Activated CD8-positive, alpha-beta memory T cell treated with anti-CD3 and anti-CD28 coated beads for 4 hours (primary cell): ENCODE measurements at places on chromosomes 12 and 14.
A peak's percentile ranks its signal among the peaks of the same experiment; 100 is the strongest.

GRCh38 chr12:88325076-88325815, 183.1 kb downstream of the TMTC3 start:
- no peak for DNase-seq

GRCh38 chr12:101430456-101430855, 22.9 kb upstream of the ARL1 start:
- DNase-seq = no peak

DNA sequence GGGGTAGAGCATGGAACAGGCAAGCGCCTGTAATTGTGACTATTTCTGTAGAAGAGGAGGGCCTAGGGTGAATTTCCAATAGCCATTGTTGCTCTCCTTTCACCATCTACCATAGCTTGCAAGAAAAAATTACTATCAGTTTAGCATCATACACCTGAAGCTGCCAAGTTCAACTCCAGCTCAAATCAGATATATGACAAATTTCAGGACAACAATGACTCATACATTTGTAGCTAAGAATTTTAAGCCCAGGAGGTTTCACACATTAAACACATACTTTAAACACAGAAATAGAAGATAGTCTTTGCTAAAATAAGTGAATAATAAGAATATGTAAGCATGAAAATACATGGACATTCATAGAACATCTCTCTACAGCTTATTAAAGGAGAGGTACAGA, 17.6 kb upstream of the G2E3 start:
- DNase-seq = no peak

DNA sequence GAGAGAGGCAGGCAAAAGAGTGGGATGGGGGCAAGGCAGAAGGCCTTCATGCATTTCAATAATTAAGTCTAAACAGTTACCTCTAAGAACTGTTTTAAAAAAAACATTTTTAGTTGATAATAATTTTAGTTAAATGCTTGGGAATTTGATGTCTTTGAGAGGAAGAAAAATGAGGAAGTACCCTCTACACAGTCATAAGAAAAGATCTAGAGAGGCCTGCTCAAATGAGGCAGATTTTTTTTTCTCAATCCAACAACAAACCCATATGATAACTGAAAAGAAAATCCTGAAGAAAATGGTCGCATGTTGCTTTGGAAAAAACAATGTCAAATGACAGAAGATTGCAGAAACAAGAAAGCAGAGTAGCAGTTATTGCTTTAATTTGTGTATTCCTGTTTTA, 25.6 kb downstream of the SINHCAF start:
- no peak for DNase-seq

- DNase-seq = no peak
These were observed 29.0 kb downstream of the ATF7IP start for GRCh38 chr12:14394317-14395073.

DNA sequence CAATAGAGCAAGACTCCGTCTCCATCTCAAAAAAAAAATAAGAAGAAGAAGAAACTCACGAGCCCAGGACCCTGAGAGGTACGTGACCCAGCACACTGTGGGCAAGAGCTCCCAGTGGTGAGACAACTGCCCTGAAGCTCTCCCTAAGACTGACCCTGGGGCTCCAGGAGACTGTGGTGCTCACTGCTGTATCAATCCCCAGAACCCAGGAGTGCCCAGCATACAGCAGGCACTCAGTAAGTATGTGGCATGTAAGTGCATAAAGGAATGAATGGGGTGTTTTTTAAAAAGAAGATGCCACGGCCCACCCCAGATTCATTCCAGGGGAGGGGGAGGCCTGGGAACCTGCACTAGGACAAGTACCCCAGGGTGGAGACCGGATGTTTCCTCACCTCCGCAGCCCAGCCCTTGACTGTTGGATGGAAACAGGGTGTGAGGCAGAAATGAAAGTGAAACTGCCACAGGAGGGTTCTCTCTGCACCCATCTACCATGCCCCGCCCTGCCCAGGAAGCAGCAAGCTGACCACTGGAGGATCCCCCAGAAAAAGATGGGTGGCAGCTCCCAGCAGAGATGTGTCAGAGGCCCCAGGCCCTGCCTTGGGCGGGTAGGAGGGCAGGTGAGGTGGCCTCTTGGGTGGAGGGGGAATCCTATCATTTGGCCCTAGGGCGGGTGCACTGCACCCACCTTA, 12.2 kb downstream of the ITPK1 start:
- peak; percentile 52 for DNase-seq

DNA sequence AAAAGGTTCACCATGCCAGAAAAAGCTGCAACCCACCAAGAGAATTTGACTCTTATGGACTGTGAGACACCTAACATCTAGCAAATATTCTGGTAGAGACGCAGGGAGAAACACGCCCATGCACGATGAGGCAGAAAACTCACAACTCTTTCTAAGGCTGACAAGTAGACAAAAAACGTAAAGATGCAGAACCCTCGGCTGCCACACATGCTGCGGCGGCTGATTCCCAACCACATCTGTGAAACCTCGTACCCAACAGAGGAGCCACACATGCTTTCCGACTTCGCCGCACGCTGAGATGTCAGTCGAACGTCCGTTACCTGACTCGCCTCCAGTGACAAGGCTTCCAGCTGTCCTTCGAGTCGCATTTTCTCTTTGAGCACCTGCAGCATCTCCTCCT, 21.8 kb downstream of the GOLGA3 start:
- DNase-seq = no peak

- no peak for DNase-seq
These were observed 126.6 kb downstream of the BCAT1 start for GRCh38 chr12:24822121-24822899.

- DNase-seq = no peak
These were observed 91.8 kb downstream of the RGS6 start for GRCh38 chr14:72024043-72024407.

DNA sequence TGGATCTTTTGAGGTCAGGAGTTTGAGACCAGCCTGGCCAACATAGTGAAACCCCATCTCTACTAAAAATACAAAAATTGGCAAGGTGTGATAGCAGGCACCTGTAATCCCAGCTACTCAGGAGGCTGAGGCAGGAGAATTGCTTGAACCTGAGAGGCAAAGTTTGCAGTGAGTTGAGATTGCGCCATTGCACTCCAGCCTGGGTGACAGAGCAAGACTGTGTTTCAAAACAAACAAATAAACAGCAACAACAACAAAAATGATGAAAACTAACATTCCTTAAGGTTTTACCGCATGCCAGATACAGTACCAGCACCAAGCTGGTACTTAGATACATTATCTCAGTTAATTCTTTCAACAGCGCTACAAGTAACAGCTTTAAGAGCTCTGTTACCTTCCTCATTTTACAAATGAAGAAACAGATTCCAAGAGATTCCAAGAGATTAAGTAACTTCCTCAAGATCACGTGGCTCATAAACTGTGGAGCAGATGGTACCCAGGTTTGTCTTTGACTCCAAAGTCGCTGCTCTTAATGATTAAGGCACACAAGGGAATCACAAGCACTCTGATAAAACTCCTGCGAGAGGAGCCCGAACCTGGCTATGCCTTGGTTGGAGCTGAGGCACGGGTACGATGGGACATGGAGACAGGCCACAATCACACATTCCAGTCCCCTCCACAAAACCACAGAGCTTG, 17.7 kb upstream of the PLEK2 start:
- DNase-seq = no peak

DNA sequence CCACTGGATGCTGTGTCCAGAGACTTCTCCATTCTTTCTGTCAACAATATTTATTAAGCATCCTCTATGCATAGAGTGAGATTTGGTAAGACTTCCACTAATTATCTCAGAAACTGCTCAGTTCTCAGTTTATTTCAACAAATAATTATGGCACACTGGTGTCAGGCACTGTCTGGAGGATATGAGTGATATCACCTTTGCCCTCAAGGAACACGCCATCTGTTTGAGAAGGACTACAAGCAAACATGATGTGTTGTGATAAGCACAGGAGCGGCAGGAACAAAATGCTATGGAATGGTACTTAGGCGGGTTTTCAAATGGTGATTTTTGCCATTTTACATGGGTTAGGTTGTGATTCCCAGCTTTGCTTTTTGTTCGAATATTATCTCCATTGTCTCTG, 229.2 kb downstream of the DPF3 start:
- no peak for DNase-seq

GRCh38 chr12:304805-305204, 42.2 kb upstream of the SLC6A13 start:
- no peak for DNase-seq
